Stimulated activated CD4-positive, alpha-beta T cell treated with anti-CD3 and anti-CD28 coated beads, Interleukin-15, amount 100 ng/mL, for 24 hours (primary cell): ENCODE measurements at places on chromosomes 6 and 20.

GRCh38 chr6:51768087-51768486, 319.3 kb downstream of the PKHD1 start:
- no peak for DNase-seq

DNA sequence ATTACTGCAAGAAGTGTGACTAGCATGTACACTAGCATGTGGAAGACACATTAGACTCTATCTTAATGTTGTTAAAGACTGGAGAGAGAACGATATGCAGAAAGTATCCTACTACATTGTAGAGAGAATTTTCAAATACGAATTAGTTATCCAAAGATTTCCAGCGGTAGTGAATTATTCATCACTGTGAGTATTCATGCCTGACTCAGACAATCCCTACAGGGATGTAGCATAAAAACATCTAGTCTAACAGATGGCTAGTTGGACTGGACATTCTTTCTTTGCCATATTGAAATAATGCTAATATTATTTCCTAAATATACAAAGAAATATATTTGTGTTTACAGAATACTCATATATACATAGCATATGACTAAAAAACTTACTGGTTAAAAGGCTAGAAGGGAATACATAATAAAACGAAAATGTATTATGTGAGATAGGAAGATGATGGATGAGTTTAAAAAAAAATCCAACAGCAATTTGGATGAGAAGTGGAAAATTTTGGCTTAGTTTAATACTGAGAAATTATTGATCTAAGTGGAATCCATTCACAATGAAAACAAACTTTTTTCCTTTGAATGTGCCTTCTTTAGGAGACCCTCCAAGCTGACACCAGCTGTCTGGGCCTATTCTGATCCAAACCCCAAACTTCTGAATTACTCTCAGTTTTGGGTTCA, 580.7 kb downstream of the RFPL4B start:
- no peak for DNase-seq

DNA sequence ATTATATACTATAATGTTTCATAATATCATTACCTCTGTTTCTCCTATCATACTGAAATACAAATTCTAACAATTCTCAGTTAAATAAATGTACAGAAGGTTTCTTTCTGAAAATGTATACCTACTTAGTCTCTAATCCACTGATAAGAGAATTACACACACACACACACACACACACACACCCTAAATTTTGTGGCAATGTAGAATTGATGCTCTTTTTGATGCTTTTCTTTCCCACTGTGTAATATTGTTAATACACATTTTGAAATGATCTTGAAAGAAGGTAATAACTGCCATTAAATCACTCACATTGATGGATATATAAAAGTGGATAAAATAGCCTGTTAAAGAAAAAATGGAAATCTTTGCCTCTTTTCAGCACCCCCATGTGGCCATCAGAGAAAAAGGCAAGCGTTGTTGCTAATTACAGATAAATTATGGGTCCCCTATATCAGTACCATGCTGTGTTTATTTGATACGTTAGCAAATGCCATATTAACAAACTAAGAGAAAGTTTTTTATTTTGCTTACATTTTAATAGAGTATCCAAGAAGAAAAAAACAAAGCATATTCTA, 76.6 kb upstream of the VGLL2 start:
- no peak for DNase-seq

GRCh38 chr6:105988321-105988720, 97.8 kb upstream of the PRDM1 start:
- DNase-seq, result no peak

- DNase-seq, result peak; percentile 48
These were observed 154.7 kb downstream of the JARID2 start for GRCh38 chr6:15400572-15401004.

GRCh38 chr6:43781941-43782704, 12.1 kb downstream of the VEGFA start:
- no peak for DNase-seq

DNA sequence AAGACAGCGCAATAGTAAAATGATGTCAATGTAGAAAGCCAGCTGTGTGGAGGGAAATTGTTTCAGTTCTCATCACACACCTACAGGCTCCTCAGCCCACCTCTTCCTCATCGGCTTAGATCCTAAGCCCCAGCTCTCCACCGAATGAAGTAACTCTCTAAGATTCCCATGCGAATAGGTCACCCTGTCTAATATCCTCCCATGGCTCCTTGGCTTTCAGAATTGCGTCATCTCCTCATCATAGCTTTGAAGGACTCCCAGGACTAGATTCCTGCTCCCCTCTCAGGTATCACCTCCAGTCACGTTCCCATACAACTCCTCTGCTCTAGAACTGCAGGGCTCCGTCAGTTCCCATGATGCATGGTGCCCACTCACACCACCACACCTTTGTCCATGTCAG, 16.2 kb upstream of the SLC22A16 start:
- no peak for DNase-seq

DNA sequence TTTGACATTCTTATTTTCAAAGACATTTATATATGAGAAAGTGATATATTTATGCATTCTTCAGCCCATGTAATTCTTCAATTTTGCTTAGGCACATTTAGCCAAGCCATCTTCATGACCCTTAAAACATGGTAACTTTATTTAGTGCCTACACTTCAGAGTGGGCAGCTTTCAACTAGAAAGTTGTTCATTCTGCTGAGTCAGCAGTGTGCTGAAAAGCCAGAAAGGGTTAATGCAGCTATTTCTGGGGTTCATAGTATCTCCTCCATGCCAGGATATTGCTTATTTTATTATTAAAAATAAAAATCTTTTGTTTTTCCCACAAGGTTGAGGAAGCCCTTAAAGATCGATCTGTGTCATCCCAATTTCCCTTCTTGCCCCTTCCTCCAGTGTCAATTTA, 79.2 kb downstream of the EDN1 start:
- DNase-seq, result no peak

DNA sequence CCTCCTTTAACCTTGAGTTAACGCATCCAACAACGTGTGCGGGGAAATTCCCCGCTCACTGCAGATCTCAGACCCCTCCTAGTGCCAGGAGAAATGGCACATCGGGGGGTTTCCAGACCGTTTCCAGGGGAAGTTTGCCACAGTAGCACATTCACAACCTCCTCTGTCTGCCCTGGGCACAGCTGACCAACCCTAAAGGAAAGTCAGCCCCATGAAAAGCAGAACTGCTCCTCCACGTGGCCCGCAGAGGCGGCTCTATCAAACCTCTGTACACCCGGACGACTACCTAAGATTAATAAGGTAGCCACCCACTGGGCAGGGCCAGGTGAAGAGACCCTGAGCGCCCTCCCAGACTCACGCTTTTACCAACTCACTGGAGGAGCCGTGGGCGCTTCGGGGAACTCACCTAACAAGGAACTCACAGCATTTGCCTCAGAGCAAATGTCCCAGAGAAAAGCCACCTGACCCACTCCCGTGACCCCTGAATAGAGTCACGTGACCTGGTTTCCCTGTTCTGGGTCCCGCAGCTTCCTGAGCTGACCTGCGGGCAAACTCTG, 93.1 kb downstream of the PRND start:
- DNase-seq, result peak; percentile 75

DNA sequence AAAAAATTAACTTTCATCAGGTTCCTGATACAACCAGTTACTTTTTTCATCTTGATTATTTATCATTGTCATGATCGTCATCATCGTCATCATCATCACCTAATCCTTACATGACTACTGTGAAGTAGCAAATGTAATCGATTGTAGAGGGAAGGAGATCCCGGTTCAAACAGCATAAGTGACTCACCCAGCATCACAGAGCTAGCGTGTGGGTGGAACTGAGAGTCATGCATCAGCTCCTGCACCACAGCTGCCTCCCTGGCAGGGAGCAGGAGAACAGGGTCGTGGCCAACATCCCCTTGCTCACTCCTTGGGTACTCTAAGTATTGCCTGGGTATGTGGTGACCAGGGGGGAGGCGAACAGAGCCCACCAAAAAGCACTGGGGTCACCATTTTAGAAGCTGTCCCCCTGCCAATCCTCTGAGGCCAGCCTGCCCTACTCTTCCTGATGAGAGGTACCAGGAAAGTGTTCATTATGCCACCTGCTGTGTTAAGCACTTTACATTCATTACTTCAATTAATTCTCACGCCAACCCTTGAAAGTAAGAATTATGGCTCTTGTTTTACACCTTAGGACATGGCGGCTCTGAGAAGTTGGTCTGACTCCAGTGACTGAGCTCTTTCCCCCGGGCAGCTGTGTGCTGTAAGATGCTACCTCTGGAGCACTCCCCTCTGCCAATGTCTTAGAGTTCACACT, 425.2 kb downstream of the CD83 start:
- DNase-seq, result peak; percentile 85

- DNase-seq, result no peak
These were observed 4.4 kb upstream of the HELZ2 start for GRCh38 chr20:63578224-63579016.

- DNase-seq, result no peak
These were observed 126.6 kb upstream of the RIN2 start for GRCh38 chr20:19631410-19631809.

GRCh38 chr20:38658879-38659596, 57.4 kb downstream of the ARHGAP40 start:
- DNase-seq, result peak; percentile 56
